ENCODE measurements at places on chromosomes 5 and 9.

DNA sequence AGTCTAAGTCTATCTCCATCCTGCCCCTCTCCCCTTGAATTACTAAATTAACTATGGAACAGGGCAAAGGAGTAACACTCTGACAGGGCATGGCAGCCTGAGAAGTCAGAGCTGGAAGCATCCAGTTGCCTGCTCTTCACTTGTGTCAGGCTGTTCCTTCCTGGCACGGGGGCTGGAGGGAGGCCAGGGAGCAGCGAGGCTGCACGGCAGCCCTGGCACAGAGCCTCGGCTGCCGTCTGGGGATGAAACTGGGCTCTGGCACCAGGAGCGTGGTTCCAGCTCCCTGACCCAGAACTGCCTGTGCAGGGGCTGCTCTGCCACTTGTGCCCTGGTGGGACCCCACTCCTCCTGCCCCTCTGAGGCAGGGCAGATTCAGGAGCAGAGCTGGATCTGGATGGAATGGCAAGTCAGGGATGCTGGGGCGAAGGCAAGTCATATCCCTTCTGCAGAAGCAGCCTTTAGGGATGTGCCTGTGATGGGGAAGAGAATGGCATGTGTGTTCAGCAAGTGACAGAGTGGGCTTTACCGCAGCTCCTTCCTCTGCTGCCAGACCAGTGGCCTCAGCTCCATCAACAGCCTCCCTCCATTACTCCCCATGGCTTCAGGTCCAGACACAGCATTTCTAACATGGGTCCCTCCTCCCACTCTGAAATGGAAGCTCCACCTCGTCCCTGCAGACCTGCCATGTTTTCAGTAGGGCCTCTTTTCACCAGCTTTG lies 42.2 kb upstream of the PDE8B start:
- no peak for DNase-seq

DNA sequence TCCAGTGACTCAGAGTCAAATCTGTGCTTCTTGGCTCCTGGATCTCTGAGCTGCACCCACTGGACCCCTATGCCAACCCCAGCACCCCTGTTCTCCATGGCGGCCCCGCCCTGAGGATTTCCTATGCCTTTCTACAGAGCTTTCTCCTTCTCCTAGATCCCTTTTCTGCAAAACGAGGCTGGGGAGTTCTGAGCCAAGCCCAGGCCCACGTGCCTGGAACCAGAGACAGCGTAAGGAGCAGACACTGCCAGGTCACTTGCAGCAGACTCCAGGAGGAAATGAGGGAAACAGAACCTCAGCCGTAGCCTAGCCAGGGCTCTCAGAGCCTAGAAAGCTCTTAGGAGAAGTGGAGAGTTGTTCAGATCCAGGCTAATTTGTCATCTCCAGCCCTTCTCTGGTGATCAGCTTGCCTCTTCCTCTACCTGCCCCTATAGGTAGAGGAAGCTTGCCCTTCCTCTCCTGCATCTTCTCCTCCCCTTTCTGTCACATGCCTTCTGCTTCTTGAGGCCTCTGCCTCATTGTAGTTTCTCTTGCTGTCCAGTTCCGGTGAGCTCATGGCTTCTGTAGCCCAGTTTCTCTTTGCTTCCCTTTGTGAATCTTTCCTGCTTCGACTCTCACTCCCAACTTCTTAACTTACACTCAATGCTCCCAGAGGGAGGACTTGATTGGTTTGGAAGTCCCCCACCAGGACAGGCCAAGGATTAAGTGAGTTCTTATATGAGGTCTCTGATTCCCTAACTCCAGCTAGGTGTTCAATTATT lies 163.4 kb downstream of the RGS3 start:
- DNase-seq, result no peak

- DNase-seq, result no peak
These were observed 2.2 kb upstream of the PBX3 start for GRCh38 chr9:125745018-125745417.

DNA sequence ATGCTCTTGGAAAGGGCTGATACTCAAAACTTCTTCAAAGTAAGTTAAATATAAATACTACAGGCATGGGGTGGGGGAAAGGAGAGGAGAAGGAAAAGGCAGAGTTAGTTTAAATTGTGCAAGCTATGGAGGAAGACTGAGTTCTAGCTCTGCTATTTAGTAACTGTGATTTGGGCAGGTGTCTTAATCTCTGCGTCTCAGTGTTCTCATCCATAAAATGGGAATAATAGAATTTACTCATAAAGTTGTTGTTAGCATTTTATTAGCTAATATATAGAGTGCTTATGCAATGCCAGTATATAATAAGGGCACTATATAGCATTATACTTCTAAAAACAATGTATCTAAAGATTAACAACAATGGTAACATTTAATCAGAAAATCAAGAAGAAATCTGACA lies 12.7 kb upstream of the PURA start:
- no peak for DNase-seq

GRCh38 chr9:69307446-69308205 lies 17.4 kb upstream of the ENTREP1 start:
- no peak for DNase-seq

DNA sequence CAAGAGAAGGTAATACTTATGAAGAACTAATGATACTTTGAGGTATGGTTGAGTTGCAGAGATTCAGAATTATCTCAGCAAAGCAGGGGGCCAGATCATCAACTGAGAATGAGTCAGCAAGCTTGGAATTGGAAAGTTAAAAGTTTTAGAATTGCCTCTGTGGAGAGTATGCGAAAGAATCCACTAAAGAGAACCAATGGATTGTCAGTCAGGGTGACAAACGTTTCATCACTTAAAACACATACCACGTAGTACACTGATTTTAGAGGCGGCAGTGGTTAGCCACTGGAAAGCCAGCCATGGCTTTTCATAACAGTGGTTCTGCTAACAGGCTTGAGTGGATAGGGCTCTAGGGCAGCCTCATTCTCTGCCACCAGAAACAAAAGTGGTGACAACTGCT lies 30.7 kb downstream of the AOPEP start:
- DNase-seq, result no peak

GRCh38 chr5:135426102-135427082 lies 20.8 kb downstream of the DCANP1 start:
- DNase-seq, result no peak

- DNase-seq, result no peak
These were observed 193.9 kb downstream of the MED10 start for GRCh38 chr5:6184481-6184880.

DNA sequence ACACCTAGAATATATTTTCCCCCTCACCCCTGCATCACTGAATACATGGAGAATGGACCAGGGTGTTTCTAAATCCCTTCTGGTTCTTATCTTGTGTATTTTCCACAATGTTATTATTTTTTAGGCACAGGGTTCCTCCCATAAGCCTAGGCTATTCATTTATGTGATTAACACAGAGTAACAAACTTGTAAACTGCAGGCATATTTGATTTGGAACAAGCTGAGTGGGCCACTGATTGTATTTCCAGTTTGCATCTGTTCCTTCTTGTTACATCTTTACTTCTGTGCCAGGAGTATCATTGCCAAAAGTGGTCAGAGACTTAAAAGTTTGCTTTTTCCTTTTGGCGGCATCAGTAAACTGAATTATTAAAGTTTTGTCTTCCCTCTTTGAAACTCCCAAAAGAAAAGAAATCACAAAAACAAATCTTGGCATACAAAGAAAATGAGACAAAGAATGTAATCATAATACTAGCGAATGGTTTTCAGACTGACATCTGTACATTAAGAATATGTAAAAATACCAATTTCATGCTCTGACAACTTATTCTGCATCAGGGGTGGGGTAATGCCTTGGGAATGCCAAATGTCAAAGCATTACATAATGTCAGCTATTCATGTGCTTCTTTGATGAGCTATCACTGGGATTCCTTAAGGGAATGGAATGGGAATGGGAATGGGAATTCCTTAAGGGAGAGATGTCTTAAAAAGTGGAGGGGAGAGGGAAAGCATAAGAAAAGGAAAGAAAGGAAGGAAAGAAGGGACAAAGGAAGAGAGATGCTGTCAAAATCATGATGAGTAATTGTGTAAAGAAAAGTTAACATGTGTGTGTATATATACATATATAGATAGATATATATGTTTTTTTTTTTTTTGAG lies 22.2 kb upstream of the PAX5 start:
- no peak for DNase-seq

DNA sequence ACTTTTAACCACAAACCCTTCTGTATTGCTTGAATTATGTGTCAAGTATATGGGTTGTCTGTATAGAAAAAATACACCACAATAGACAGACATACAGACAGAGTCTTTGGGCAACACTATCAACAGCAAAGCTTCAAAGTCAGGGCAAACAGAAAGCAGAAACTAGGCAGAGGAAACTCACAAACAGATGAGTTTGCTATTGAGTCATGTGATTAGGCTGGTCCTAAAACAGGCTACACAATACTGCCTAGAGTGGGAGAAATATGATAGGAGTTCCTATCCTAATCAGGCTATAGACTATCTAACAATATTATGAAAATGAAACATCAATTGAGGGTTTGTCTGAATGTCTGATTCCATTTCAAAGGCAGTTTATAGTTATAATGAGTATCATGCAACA lies 156.4 kb downstream of the EDIL3 start:
- DNase-seq, result no peak

- DNase-seq, result no peak
These were observed 106.7 kb upstream of the PTPN3 start for GRCh38 chr9:109604781-109605180.

DNA sequence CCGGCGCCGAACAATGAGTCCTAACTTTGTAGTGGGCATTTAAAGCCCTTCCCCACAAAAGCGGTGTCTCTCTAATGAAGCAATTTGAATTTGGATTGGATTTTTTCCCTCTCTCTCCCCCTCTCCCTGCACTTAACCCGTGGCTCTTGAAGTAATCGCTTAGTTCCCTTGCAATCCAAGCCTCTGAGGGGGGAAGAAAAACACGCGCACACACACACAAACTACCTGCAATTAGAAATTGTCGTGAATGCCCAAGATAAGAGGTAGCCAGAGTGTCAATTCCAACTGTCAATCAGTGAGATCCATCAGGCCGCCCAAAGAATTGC lies 1.2 kb downstream of the LHX6 start:
- no peak for DNase-seq

DNA sequence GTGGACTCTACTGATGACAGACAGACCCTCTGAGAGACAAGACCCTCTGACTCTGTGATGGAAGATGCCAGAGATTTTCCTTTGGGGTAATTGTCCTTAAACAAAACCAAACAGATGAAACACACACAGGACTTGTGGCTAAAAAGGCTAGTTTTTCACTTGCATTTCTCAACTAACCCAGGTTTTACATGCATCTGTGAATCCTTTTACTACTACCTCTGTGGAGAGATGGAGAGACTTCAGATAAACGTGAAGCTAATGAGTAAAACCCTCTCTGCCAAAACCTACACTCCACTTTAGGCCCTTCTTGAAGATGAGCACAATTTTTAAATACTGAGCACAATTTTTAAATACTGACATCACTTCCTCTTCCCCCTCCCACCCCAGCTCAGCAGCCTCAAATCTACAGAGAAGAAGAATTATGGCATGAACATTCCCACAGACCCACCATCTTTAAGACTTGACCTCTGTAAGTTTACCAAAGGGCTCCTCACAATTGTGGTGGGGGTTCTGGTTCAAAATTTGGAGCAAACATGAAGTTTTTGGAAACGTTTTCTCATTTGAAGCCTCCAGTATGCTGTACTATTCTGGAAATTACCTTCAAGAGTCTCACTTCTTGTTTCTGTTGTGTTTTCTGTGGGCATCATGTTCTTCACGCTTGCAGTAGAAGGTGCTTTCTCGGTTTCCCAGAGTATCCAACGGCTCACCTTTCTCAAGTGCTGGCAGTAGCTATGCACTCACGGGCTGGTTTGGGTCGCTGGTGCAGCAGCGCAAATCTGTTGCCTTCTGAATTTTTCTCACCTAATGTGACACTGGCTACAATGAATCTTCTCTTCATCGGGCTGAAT lies 42.7 kb downstream of the ACER2 start:
- DNase-seq, result no peak

DNA sequence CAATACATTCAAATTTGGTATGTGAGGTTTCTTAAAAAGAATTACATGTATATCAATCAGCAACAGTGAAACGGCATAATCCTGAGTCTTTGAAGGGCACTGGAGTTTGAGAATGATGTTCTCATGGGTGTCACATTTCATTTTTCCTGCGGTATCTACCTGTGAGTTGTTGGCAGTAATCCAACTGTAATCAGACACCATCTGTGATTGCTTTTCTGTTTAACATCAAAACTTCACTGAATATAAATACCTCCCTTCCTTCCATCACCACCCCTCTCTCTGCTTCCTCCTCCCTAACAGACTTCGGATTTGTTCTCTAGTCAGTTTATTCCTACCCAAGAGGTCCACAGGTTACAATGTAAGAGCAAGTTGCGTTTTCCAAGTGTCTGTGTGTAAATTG lies 275.2 kb upstream of the PCSK5 start:
- no peak for DNase-seq

GRCh38 chr5:142545650-142546322 lies 140.1 kb downstream of the FGF1 start:
- no peak for DNase-seq

GRCh38 chr5:110094548-110094947 lies 404.8 kb downstream of the MAN2A1 start:
- no peak for DNase-seq

DNA sequence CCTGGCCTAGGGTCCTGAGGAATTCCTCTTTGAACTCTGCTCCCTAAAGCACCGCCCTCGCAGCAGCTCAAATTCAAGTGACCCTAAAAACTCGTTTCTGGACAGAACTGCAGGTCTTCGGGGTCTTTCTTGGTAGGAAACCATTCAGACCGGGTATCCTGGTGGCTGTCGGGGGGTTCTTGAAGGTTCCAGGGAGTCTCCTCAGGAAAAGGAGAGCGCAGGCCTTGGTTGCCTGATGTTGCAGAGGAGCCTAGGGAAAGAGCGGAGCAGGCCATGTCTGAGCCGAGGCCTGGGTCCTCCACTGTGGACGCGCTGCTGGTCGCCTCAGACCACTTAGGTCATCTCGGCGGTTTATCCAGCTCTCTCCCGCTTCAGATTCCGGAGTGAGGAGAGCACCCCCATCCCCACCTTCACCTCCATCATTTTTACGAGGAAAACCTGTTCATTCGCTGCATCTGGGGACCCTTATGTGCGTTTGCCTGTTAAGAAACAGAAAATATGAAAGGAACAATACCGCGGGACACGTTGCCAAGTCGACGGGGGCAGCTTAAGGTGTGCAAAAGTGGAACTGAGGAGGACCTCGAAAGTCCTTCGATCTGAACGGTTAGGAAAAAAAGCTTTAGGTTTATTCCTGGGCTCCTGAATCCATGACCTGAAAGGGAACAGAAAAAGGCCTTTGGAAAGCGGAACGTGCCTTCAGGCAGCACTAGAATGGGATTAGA lies 299.4 kb downstream of the PARP8 start:
- DNase-seq, result no peak
